ENCODE measurements at places on chromosomes 7 and 10.

GRCh38 chr7:513521-514166 is 6.0 kb downstream of the PDGFA start:
- DNase-seq, result peak; percentile 74

- DNase-seq, result peak; percentile 24
Observed at GRCh38 chr10:109966961-109967738, 40.6 kb upstream of the ADD3 start.

- DNase-seq, result no peak
Observed at GRCh38 chr7:115533785-115534184, 496.8 kb downstream of the TFEC start.

- no peak for DNase-seq
Observed at GRCh38 chr7:36217961-36218284, 64.9 kb downstream of the EEPD1 start.

DNA sequence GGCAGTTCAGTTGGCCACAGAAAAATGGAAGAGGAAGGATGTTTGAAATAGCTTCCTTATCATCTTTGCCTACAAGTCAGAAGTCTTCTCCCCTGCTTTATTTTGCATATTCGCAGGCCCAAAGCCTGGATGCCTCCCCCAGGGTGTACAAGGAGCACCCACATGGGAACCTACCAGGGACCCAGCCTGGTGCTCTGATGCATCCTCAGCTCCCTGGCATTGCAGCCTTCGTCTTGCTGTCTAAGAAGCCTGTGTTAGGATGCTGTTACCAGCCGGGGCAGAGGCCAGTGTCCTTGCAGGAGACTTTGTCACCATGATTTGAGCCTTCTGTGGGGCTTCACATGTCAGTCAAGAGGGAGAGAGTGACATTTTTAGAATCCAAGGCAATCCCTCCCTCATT is 27.0 kb upstream of the GPR26 start:
- no peak for DNase-seq

DNA sequence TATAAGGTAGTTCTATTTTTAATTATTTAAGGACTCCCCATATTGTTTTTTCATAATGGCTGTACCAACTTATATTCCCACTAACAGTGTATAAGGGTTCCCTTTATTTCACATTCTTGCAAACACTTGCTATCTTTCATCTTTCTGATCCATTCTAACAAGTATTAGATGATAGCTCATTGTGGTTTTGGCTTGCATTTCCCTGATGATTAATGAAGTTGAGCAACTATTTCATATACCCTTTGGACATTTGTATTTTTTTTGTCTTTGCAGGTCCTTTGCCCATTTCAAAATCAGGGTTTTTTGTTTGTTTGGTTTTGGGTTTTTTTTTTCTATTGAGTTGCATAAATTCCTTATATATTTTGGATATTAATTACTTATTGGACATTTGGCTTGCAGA is 107.2 kb downstream of the EPC1 start:
- DNase-seq, result peak; percentile 34

GRCh38 chr7:138545123-138545522 is 85.1 kb downstream of the TRIM24 start:
- DNase-seq, result no peak

GRCh38 chr7:25894902-25895791 is 256.9 kb upstream of the NFE2L3 start:
- DNase-seq, result peak; percentile 56

DNA sequence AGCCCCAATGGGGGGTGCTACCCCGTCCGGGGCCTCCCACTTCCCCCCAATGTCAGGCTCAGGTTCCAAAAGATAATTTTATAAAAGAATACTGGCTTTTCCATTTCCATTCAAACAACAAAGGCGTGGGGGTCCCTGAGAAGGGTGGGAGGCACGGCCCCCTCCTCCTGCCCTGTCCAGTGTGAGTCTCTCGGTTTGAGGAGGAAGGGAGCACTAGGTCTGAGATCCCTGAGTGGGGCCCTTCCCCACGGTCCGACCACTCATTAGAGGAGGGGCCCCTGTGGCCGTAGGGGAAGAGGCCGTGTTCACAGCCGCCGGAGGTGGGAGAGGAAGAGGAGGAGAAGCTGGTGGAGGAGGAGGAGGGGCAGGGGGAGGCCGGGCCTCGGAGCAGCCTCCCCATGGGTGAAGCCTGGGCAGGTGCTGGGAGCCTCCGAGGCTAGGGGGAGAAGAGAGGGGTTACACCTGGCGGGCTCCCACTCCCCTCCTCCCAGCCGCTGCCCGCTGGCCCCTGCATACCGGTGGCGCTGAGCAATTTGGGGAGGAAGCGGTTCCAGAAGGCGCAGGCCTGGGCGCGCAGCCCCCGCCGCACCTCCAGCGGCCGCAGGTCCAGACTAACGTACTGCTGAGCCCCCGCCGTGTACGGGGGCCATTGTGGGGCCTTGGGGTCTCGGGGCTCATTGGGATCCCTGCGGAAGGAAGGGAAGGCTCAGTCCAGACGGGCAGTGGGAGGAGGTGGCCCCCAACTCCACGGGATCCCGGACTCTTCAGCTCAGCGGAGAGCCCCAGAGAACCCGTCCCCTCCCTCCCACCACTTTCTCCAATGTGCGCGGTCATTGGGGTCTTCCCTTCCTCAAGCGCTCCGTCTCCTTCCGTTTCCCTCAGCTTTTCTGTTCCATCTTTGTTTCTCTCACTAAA is 1.4 kb upstream of the UFSP1 start:
- DNase-seq, result peak; percentile 15

- no peak for DNase-seq
Observed at GRCh38 chr10:133178357-133179127, 18.5 kb downstream of the KNDC1 start.

- no peak for DNase-seq
Observed at GRCh38 chr10:8978100-8978499, 923.6 kb downstream of the GATA3 start.

DNA sequence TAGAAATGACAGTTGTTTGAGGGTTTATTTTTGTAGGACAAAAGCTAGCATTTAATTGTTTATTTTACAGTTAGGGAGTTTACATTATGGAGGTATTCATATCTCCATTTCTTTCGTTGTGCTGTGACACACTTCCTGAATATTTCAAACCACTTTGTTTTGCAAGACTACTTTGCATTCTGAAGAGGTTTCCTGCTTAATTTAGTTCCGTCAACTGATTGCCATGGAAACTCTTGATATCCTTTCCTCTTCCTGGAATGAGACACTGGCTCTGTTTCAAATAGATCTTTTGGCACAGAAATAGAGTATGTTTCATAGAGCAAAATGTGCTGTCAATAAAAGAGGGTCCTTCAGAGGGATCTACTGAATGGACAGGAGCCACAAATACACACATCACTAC is 159.5 kb upstream of the AGR3 start:
- peak; percentile 54 for DNase-seq

DNA sequence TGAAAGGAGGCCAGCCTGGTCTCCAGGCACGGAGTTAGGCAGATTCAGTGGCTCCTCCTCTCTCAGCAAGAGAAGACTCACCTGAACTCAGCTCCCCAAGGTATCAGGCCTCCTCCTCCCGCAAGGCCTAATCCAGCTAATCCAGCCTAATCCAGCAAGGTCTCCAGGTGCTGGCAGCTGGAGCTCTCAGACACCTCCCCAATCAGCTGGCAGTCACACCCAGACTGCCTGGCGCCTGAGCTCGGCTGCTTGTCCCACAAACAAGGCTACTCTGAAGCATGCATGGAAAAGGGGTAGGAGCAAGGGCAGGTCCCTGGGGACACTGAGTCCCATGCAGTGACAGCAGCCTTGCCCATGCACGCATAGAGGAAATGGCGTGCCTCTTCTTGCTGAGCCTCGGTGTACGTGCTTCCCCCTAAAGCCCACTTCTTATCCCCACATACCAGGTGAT is 3.3 kb upstream of the OPN4 start:
- DNase-seq, result no peak

- no peak for DNase-seq
Observed at GRCh38 chr10:59271160-59271559, 91.2 kb downstream of the FAM13C start.

DNA sequence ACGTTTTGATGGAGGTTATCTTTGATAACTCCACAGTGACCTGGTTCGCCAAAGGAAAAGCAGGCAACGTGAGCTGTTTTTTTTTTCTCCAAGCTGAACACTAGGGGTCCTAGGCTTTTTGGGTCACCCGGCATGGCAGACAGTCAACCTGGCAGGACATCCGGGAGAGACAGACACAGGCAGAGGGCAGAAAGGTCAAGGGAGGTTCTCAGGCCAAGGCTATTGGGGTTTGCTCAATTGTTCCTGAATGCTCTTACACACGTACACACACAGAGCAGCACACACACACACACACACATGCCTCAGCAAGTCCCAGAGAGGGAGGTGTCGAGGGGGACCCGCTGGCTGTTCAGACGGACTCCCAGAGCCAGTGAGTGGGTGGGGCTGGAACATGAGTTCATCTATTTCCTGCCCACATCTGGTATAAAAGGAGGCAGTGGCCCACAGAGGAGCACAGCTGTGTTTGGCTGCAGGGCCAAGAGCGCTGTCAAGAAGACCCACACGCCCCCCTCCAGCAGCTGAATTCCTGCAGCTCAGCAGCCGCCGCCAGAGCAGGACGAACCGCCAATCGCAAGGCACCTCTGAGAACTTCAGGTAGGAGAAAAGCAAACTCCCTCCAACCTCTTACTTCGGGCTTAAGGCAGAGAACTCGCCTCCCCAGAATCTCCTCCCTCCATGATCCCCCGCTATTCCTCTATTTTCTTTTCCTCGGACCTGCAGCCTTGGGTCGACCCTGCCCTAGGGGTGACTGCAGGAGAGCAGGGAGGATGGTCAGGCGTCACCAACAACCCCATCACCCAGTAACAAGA is at the start of gene SERPINE1:
Gene SERPINE1, plus strand, starts transcription at position 454 of the 809 bp plus-strand sequence. CDS start 1,290 bp downstream, outside the sequence.
- peak; percentile 91 for DNase-seq

- no peak for DNase-seq
Observed at GRCh38 chr7:43865277-43865676, 4.0 kb downstream of the MRPS24 start.

GRCh38 chr7:17038783-17039170 is 157.0 kb upstream of the AGR3 start:
- DNase-seq, result no peak

- DNase-seq, result no peak
Observed at GRCh38 chr7:134744569-134744968, 34.9 kb upstream of the CALD1 start.

- DNase-seq, result no peak
Observed at GRCh38 chr10:11831520-11831951, 8.4 kb downstream of the PROSER2 start.

DNA sequence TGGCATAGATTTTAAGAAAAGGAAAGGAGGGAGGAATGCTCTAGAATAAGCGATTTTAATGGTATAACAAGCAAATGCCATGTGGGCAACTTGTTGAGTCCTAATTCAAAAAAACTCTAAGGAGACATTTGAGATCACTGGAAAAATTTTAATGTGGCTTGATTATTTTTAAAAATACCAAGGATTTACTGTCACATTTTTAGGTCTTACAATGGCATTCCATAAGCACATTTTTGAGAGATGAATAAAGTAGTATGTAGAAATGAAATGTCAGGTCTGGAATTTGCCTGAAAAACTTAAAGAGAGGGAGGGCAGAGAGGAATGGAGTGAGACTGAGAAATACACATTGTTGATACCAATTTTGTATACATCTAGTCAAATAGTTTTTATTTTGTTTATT is 20.3 kb downstream of the NCAPG2 start:
- DNase-seq, result peak; percentile 33

DNA sequence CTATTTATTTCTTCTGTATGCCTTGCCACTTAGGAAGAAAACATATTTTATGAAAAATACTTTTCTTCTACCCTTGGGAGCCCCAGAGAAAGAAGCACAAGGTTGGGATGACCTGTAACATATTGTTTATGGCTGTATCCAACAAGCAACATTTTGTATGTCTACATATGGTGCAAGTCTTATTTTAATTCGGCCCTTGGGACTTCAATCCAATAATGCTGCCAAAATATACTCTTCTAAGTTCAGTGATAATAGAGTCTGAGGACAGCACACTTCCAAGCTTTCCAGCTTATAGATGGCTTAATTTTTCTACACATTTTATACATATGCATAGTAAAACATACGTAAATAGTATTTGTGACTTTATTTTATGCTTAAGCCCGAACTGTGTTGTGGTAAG is 318.5 kb upstream of the SEMA3A start:
- DNase-seq, result no peak

DNA sequence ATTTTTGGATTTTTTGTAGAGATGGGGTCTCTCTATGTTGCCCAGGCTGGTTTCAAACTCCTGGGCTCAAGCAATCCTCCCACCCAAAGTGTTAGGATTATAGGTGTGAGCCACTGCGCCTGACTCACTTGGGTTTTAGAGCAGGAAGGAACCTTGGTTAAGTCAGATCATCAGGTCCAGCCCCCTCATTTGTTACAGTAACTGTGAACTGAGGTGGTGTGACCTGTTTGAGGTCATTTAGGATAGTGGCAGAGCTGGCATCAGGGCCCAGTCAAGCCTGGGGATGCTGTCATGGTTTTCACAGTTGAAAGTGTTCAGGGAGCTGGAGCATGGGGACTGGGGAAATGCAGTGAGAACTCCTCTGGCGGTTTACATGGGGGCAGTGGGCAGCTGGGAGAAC is 159.6 kb downstream of the TAX1BP1 start:
- DNase-seq, result no peak

DNA sequence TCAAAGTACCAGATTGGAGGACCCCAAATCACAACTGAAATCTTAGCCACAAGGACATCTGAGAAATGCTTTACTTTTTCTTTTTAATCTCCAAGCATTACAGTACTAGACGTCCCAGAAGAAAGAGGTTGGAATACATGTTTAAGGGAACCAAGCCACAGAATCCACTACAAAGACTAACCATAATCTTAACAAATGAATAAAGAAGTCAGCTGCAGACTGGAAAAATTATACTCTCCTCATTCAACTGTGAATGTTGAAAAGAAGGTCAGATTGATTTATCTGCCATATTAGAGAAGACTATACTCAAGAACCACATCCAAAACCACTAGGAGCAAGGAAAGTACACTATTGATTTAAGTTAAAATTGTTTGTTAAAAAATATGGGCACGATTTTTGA is 102.1 kb upstream of the ABCB5 start:
- no peak for DNase-seq

GRCh38 chr10:58464956-58465355 is 47.7 kb upstream of the BICC1 start:
- no peak for DNase-seq

GRCh38 chr7:79329464-79329863 is 124.0 kb downstream of the MAGI2 start:
- no peak for DNase-seq

- DNase-seq, result peak; percentile 80
Observed at GRCh38 chr10:124646483-124647352, 97.5 kb downstream of the FAM53B start.

DNA sequence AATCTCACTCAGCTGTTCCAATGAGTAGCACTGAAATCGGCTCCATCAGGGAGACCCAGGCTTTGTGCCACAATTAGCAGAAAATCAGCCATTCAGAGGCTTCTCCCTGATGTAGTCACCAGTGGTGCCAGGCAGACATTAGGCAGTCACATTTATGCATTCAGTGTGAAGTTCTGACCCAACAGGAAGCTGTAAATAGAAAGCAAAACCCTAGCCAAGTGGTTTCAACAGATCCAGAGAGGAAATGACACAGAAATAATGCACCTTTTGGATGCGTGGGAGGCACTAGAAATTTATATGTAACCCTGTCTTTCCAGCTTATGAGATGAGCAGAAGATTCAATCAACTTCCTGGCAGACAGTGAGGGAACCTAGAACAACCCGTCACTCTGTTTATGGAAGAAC is 186.4 kb downstream of the PDE1C start:
- DNase-seq, result peak; percentile 38

- no peak for DNase-seq
Observed at GRCh38 chr7:69430384-69431021, 167.8 kb upstream of the AUTS2 start.

- DNase-seq, result no peak
Observed at GRCh38 chr7:142303650-142304049, 45.8 kb upstream of the PRSS58 start.

GRCh38 chr7:28767356-28767755 is 190.8 kb downstream of the TRIL start:
- no peak for DNase-seq

GRCh38 chr10:34341473-34341872 is 473.6 kb downstream of the PARD3 start:
- DNase-seq, result no peak

Measured in AG08396 (cell line).